ENCODE measurements at places on chromosomes 12 and 14.

DNA sequence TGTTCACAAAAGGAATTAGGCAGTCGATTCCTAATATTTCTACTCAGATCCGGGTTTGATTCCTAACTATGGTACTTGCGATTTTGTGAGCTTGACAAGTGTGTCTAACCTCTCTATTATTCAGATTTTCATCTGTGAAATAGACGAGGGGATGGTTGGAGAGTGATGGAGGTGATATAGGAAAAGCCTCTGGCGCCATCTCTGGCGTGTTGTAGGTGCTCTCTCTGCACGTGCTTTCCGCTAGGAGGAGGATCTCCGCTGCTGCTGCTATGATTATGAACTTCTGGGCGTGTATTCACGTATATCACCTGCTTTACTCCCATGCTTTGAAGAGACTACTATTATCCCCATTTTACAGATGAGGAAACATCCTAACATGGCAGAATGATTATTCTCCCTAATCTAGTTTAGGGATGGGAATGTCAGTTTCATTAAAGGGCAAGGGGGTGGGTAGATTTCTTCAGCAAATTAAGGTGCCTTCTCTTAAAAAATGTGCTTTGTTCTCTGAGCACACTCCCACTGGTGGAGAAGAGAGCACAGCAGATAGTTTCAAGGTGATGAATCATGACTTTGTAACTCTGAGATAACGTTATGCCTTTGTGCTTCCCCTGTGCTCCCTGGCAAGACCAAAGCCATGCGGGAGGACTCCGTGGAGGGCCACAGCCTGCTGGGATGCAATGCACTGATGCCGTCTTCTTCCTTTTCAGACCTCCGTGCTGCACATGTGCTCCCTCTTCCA lies 97.1 kb downstream of the PRIMA1 start:
- no peak for DNase-seq

GRCh38 chr12:48782457-48783395 lies 6.2 kb downstream of the ADCY6 start:
- DNase-seq: no peak

GRCh38 chr12:52401526-52401925 lies 4.6 kb downstream of the KRT82 start:
- no peak for DNase-seq

DNA sequence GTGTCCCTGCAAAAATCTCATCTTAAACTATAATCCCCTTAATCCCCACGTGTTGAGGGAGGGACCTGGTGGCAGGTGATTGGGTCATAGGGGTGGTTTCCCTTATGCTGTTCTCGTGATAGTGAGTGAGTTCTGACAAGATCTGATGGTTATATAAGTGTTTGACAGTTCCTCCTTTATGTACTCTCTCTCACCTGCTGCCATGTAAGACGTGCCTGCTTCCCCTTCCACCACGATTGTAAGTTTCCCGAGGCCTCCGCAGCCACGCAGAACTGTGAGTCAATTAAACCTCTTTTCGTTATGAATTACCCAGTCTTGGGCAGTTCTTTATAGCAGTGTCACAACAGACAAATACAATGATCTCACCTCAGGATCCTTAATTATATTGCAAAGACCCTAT lies 45.2 kb upstream of the MAP1LC3B2 start:
- no peak for DNase-seq

DNA sequence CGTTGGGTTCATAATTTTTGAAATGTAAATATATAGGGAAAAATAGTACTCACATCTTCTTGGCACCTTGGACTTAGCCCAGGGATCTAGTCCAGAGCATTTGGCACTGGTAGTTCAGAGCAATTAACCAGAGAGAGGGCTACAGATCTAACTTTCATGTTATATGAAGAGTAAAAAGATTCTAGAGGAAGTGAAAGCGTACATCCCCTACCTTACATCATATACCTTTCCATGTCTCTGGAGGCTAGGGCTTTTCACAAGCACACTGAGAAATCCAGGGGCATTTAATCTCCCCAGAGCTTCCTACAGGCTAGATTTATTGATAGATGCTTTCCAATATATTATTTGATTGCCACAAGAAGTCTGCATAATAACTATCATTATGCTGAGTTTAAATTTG lies 687.5 kb upstream of the FBXO33 start:
- DNase-seq: no peak

DNA sequence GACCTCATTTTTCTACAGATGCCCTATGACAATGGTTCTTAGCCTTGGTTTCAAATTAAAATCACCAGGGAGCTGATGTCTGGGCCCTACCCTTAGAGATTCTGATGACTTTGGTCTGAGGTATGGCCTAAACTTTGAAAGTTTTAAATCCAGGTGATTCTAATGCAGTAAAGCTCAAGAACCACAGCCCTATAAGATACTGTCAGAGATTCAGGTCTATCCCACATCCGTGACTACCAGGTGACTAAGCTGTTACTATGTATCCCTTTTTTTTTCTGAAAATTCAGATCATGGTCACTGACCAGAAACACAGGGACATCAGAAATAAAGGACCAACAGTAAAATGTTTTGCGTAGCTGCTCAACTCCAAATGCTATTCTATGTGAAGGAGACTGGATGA lies 148.8 kb upstream of the BMP4 start:
- no peak for DNase-seq

- no peak for DNase-seq
Measured at GRCh38 chr14:65849558-65849957, 437.0 kb downstream of the FUT8 start.
